ENCODE measurements at places on chromosomes 6 and 20. TPM values are rescaled to one million over a fixed set of nuclear protein-coding genes. Genes with fewer than 3 reads are reported as not detected.

The BRD2 gene
- 52.1 TPM for total RNA-seq

The CFAP61 gene
- total RNA-seq: not detected

The ORC3 gene
- 19.8 TPM for total RNA-seq

The NKAPL gene
- 1.2 TPM for total RNA-seq

The RAMACL gene
- 2.4 TPM for total RNA-seq

The VIP gene
- 0.26 TPM for total RNA-seq

The MRAP2 gene
- total RNA-seq: 13.3 TPM

GRCh38 chr6:41298785-41299502 is 12.5 kb upstream of the TREM1 start:
- no peak for DNase-seq

DNA sequence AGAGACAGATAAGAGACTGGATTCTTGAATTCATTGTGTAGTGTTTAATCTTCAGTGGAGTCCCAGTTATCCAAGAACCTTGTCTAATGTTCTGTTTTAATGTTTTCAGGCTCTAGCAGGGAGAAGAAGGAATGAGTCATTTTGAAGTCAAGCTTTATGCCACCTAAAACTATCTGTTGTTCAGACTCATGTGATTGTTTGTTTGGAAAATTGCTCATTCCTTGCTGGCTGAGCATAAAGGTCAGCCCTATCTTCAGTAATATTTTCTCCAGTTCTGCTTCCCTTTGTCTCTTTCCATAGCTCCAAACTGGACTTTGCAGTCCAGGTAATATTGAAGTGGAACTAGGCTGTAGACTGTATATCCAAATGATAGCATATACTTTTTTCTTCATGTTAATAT is 34.2 kb downstream of the CLVS2 start:
- DNase-seq: no peak

DNA sequence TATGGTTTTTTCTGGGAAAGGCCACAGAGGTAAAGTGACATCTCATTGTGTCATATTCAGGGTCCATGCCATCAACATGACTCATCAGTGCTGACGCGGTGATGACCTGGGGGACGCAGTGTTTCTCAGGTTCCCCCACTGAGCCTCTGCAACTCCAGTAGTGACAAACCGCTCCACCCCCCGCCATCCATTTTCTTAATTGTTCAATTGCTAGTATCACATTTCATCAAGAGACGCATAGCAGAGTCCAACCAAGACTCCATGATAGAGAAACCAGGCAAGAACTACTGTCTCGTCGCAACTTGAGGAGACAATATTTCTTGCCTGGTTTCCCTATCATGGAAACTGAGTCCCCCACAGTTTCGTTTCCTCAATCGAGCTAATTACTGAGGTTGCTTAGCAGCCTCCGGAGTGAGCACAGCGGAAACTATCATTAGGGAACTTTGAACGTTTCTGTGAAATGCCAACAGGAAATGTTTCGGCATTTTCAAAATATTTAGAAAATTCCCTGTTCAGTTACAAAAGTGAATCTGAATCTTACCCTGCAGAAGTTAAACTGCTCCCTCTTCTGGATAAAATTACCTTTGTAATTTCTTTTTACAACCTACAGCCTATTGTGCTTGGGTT is 12.2 kb upstream of the SERPINB1 start:
- DNase-seq: peak; percentile 57

DNA sequence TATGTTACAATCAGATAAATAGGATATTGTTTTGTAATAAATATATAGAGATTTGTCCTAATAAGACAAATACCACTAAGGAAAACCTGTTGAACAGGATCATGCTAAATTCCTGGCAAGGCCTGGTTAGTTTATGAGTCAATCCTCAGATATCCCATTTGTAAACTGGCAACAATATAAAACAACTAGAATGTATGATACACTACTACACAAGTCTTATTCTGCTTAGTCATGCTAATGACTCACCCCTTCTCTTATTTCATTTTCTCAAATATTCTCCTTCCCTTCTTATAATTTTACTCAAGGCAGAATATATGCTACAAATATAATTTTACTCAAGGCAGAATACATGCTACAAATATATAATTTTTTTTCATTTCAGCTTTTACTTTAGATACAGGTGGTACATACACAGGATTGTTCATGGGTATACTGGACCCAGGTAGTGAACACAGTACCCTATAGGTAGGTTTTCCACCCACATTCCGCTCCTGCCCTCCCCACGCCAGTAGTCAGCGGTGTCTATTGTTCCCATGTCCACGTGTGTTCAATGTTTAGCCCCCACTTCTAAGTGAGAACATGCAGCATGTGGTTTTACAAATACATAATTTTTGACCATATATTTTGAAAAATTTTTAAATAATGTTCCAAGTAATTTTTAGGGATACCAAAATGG is 6.3 kb downstream of the OSER1 start:
- DNase-seq: peak; percentile 81

- no peak for DNase-seq
Measured at GRCh38 chr6:93859971-93860370, 440.6 kb upstream of the EPHA7 start.

- DNase-seq: no peak
Measured at GRCh38 chr20:47427746-47428145, 71.2 kb upstream of the ZMYND8 start.

DNA sequence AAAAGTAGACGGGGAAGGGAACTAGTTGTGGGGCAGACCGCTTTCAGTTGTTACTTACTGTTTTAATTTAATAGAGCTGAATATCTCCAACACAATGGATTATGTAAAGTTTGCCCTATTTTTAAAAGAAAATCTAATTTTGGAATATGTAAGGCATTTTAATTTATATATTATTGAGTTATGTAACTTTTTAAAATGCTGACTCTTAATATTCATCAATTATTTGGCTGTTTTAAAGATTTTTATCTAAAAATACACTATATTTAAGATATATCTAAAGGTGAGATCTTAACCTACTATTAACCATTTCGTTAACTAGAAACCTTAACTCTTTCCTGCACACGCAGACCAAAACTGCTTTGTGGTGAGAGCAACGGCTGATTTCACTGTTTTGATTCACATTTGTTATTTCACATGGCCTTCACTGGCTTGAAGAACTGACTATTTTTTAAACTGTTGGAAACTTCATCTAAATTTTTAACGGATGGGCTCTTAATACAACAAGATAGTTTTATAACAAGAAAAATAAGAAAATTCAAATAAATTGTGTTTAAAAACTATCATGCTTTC is 87.9 kb downstream of the HUS1B start:
- DNase-seq: no peak

- peak; percentile 5 for DNase-seq
Measured at GRCh38 chr6:91081452-91082067, 494.7 kb upstream of the MAP3K7 start.

DNA sequence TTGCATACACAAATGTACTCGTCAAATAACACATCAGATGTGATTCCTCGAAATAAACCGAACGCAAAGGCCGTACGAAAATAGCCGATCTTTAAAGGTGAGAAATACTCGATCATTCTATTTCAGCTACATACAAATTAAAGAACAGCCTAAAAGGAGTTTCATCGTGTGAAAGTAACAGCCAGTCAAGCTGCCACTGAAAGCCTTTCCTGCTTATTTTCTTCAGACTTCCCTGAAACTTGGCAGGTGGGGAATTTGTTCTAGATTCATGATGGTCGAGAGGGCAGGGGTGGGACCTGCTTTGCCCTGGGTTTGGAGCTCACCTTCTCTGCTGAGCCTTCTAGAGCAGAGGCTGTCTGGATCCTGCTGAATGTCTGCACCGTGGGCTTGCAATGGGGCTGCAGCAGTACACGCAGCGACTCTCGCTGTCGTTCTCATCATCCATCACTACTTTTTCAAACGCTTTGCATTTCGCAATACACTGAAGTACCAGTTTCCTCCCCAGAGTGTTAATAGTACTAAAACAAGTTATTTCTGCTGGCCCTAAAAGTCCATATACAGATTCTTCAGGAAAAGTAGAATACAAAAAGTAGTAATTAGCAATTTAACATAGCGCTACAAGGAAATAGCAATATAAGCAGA is 16.2 kb downstream of the FOXC1 start:
- DNase-seq: no peak

GRCh38 chr20:58651559-58651945 is 469 bp downstream of the STX16 start:
- DNase-seq: no peak

- DNase-seq: no peak
Measured at GRCh38 chr6:7269816-7270215, 43.2 kb downstream of the SSR1 start.

DNA sequence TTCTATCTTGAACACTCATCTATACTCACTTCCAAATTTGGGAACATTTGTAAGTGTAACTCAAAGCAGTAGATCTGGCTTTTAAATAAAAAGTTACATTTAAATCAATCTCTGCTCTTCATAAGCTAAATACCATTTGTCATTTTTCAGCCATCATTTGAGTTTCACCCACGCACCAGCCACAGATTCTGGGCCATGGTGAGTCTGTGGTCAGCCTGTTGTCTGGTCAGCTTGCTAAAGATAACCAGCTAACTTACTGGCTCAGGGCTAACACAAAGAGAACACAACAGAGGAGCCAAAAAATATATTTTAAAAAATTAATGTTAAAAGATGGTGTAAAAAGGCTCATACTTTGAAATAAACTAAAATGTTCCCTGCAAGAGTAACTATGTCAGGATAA is 181.3 kb downstream of the KIF6 start:
- no peak for DNase-seq

DNA sequence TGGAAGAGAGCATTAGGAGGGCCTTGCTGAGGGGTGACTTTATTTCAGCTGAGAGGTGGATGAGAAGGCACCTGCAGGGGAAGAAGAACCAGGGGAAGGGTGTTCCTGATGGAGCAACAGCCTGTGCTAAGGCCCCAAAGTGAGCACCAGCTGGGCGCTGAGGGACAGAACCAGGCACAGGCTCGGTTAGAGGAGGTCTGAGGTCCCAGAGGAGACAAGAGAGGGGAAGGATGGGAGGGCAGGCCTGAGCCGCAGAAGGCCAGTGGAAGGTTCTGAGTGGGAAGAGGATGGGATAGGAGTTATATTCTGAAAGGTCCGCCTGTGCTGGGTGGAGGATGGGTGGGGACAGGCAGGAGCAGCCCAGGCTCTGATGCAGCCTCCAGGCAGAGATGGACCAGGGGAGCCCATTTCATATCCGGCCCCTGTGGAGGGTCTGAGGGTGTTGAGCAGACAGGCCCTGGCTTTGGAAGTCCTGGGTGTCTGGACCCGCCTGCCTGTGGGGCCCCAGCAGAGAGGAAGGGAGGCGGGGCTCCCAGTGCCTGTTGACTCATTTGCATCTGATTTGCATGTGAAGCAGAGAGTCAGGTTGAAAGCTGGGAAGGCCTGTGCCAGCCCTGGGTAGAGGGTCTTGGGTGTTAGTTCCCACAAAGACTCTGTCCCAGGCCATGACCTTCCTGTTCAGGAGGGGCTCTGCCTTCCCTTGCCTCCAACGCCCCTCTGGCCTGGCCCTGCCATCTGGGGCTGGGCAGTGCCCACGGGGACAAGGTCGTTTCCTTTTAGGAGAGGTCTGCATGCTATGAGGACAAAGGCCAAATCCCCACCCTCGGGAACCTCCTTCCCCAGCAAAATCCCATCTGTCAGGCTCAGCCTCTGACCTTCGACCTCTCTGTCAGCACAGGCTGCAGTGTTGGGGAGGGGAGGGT is 10.6 kb upstream of the FAM110A start:
- DNase-seq: no peak

DNA sequence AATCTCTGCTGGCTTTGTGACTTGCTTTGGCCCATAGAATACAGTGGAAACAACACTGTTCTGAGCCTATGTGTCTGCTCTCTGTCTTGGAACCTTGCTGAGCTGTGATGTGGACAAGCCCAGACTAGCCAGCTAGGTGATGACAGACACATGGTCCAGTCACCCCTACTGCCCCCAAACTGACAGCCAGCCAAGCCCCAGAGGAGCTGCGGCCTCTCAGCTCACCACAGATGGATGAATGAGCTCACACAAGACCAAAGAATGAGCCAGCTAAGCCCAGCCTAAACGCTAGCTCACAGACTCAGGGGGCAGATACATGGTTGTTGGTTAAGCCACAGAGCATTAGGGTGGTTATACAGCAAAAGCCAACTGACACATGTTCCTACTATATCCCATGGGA is 4.1 kb downstream of the AARS2 start:
- DNase-seq: no peak

DNA sequence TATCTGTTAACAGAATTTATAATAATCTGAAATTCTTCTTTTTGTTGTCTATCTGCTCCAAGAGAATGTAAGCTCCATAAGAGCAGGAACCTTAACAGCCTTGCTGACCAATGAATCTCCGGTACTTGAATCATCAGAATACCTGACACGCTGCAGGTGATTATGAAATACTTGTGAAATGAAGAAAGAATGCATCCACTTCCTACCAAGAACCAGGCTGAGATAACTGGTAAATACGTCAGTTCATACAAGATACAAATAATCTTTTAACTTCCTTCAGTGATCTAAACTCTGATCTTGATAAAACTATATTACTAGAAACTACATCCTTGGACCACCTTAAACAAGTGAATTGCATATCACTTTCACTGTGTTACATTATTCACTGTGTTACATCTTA is 116.2 kb downstream of the MAP3K5 start:
- no peak for DNase-seq

GRCh38 chr20:38246357-38247165 is 14.0 kb downstream of the KIAA1755 start:
- DNase-seq: no peak

DNA sequence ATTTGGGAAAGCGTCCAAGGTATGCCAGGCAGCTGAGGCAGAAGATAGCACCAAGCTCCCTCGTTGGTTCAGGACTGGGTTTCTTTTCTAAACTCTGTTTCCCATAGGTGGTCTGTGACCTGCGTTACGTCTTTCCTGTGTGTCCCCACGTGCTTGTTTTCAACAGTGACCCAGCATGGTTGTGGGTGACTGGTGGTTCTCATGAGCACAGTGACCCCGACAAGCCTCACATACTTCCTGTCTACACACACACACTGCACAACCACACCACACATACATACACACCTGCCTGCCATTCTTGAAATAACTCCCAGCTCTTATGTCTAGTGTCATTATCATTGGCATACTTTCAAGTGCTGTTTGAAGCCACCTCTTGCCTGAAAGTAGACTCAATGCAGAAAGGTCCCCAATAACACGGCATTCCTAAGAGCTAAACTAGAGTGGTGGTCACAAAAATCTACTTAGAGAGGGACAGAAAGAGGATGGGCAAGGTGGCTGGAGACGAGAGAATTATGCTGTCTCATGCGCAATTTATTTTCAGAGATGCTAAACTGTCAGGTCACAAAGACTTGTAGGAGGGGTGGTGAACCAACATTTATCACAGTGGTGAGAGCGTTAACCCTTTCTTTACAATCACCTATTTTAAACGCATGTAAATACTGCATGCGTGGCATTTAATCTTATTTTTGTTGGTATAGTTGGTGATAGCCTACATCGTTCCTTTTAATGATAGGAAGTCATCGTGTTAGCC is 66.7 kb downstream of the GCNT2 start:
- DNase-seq: no peak
